ENCODE measurements at places on chromosomes 7 and 10. TPM values are rescaled to one million over a fixed set of nuclear protein-coding genes. Genes with fewer than 3 reads are reported as not detected.

Gene FGL2
- total RNA-seq = 6.0 TPM

Gene WAPL
- 24.0 TPM for total RNA-seq

Gene ZFAND4
- total RNA-seq = 7.7 TPM

Gene MOGAT3
- total RNA-seq = not detected

Gene CYP3A4
- not detected for total RNA-seq

Gene SAMD9L
- 4.1 TPM for total RNA-seq

Gene ZNF853
- 14.2 TPM for total RNA-seq

Gene AKR1C1
- 14.2 TPM for total RNA-seq

Gene SYT15
- total RNA-seq = 6.7 TPM

Gene NAT16
- not detected for total RNA-seq

Gene GRID2IP
- total RNA-seq = not detected

Gene TCERG1L
- not detected for total RNA-seq

Gene OR6V1
- total RNA-seq = not detected

Gene HOXA10
- not detected for total RNA-seq

Gene RBP3
- not detected for total RNA-seq

Measured in cardiac septum (tissue), 1 donor.